Fibroblast of skin of left biceps (primary cell): ENCODE measurements at places on chromosomes 3 and 15.

DNA sequence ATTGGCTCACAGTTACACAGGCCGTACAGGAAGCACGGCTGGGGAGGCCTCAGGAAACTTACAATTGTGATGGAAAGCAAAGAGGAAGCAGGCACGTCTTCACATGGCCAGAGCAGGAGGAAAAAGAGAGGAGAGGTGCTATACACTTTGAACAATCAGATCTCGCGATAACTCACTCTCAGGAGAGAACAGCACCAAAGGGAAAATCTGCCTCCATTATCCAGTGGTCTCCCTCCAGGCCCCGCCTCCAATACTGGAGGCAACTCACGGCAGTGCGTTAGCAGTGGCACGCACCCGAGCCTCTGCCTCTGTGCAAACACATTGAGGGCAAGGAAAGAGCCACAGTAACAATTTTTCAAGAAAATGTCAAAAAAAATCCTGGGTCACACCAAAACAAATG, 11.0 kb downstream of the OSTN start:
- DNase-seq, result no peak

DNA sequence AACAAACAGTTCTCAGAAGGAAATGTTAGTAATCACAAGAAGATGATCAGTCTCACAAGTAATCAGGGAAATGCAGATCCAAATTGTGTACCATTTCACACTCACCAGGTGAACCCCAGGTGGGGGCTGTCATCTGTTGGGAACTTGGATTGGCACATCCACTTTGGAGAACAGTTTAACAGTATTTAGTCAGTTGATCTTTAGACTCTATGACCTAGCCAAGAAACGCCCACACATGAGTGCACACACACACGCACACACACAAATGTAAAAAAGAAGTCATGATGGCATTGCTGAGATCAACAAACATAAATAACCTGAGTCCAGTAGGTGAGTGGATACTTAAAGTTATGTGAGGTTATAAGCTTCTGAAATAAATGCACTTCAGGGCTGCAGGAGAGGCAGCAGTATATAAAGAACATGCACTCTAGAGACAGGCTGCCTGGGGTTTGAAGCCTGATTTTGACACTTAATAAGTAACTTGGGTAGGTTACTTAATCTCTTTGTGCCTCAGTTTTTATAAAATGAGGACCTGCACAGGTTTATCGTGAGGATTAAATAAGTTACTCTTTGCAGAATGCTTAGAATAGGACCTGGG, 17.7 kb downstream of the ACVR2B start:
- DNase-seq, result no peak

- no peak for DNase-seq
These were observed 9.3 kb downstream of the RAB7A start for GRCh38 chr3:128735287-128735686.

DNA sequence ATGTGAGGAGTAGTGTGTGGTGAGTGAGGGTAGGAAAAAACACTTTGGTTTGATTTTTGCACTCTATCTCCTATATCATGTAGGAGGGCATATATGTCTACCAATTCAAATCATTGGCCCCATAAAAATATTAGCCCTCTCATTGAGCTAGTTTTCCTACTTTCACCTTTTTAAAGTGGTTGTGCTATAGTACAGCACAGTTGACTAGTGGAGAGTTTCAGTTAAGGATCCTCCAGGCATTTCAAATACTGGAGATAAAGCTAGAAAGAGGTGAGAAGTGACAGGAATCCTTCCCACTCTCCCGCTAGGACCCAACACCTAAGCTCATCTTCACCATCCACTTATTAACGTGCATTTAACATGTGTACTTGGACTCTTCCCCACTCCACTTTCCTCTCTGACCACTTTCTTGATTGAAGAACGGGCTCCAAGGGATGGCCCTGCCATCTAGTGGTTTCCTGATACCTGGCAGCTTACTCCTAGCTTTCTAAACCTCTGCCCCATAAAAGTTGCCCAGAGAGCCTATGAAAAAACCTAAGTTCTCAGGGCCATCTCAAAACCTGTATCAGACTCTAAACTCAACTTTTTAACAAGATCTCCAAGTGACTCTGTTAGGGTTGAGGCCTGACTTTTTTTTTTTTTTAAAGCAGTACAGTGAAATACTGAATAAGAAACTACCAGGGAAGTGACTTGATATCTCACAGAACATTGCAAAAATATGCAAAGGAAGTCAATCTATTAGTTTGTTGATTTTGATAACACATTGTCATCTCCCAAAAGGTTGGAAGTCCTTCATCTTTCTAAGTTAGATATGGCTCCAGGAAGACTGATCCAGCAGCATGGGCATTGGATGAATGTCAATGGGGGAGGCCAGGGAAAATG, 17.9 kb downstream of the IL12A start:
- DNase-seq, result no peak

- DNase-seq, result no peak
These were observed 208.1 kb downstream of the OSBPL10 start for GRCh38 chr3:31772758-31773473.

DNA sequence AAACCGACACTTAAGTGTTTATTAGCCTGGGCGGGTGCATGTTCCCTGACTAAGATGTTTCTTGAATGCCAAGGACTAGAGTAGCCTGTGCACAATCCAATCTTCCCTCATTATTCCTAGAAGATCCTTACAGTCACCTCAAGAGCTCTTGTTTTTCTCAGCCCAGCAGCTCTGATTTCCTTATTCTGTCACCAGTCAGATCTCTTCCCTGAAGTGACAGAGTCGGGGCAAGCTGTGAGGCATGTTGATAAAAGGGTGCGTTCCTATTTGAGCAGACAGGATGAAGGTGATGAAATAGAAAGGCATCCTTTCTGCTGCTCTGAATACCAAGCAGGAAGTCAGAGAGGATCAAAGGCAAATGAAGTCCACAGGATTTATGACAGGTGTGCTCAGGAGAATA, 125.6 kb upstream of the MCTP2 start:
- no peak for DNase-seq

DNA sequence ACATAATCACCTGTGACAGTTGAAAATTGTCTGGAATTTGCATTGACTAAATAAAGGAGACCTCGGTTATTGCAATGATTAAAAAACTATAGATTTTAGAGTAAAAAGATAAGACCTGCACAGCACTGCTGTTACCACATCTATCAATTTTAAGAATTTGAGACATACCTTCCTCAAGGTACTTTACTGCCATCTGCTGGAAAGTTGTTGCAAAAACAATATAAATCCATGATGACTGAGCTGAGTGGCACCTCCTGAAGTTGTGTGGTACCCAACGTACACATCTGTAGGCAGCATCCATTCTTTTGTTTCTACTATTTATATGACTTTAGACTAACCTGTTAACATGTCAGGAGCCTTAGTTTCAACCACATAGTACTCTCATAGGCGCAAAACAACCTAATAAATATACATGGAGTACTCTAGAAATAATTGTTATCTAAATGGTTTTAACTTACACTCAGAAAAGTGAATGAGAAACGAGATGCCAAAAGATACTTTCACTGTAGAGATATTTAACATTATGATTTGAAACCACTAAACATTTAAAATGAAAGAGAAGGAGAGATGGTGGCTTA, 106.7 kb downstream of the GHSR start:
- DNase-seq, result no peak

DNA sequence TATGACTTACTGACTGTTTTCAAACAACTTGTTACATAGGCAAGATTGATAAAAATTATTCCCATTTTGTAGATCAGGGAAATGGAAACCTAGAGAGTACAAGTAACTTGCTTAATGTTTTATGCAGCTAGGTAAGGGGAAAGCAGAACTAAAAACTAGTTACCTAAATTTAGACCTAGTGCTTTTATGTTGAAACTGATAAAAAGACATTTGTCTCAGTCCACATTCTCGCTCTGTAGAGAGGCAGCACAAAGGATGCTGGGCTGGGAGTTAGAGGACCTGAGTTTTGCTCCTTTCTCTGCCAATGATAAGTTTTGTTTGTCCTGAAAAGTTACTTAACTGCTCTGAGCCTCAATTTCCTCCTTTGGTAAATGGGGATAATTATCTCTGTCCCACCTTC, 17.4 kb downstream of the TIMP4 start:
- DNase-seq, result no peak

DNA sequence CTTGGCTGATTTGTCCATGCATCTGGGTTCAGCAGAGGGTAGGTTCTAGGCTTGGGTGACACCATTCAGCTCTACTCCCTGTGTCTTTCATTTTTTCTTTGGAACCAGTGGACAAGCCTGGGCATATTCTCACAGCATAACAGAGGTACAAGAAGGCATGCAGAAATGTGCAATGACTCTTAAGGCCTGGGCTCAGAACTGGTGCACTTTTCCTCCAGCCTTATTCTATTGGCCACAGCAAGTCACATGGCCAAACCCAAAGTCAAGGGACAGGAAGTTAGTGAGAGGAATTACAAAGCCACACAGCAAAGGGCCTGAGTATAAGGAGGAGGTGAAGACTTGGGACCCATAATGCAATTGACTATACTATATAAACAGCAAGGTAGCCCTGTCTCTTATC, 200.9 kb upstream of the CTDSPL start:
- DNase-seq, result no peak

GRCh38 chr3:12316729-12317351, 28.0 kb downstream of the PPARG start:
- DNase-seq, result no peak
